ENCODE measurements at places on chromosomes 11 and 22.

DNA sequence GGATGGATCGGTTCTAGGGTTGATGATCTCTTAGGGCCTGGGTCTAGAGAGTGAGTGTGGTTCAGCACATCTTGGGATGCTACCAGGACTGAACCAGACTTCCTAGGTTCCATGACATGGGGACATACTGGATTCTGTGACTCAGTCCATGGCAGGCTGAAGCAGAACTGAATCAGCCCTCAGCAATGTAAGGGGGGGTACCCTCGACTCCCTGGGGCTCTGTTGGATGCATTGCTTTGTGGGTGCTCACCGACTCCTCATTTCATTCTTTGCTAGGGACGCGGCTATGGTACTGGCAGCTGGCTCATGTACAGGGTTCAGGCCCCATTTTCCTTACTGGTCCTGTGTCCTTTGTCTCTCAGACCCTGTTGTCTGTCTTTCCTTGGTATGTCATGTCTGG lies 733 bp upstream of the GRAMD1B start:
- no peak for DNase-seq

- no peak for DNase-seq
Observed at GRCh38 chr11:106879029-106879428, 139.2 kb downstream of the GUCY1A2 start.

DNA sequence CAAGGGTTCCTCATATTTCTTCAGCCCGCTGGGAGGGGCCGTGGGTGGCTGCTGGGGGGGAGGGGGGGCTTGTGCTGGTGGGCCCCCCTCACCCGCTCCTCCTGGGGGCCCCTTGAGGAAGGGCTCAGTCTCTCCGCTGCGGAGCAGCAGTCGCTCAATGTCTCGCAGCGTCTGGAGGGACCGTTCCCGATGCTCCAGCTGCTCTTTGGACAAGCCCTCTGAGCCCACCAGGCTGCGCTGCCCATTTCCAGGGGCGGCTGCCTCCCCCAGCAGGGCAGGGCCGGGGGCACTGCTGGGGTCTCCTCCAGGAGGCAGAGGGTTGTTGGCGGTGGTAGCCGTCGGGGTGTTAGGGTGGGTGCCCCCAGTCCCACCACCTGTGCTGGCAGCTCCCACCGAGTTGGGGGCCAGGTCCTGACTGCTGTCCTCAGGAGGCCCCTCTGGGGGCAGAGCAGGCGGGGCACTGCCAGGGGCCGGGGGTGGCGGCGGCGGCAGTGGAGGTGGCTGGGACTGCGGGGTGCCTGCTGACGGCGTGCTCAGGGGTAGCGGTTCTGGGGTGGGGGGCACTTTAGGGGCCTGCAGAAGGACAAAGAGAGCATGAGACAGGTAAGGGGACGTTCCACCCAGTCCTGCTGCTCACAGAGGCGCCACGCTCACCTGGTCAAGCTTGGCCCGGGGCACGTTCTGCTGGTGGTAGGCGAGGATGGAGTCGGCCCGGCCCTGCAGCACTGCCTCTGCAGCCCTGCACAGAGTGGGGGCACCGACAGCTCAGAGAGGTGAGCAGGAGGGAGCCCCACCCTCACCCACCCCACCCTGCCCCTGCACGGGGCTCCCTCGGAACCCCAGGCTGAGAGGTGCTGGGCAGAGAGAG lies 18.9 kb downstream of the CXCR5 start:
- no peak for DNase-seq

DNA sequence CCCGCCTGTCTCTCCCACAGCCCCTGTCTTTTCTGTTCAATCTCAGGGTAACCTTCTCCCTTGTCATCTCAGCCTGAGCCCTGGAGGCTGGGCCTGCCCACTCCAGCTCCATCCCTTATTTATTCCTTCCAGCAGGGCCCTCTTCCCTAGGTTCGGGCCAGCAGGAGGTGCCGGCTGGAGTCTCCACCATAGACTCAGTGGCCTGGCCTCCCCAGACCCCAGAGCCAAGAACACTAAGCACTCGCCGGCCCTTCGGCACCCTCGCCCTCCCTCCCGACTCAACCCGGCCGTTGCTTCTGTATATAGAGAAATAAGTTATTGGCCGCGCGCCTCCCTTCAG lies 1.4 kb upstream of the RAB1B start:
- no peak for DNase-seq

DNA sequence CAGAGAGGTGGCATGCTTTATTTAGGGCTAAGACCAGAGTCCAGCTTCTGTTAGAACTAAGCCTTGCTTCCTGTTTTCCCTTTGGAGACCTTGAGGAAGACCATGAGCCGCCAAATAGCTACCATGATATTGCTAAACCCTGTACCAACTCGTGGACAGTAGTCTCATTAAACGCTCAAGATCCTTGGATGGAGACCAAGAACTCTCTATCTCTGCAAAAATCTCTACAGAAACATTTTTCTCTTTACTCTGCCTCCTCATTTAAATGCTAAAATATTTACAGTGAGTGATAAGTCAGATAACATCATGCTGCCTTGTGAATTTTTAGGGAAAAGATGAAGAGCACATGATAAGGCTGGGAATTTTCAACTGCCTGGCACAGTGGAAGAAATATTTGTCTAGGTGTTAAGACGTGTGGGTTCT lies 197.8 kb downstream of the MAML2 start:
- DNase-seq = peak; percentile 23

DNA sequence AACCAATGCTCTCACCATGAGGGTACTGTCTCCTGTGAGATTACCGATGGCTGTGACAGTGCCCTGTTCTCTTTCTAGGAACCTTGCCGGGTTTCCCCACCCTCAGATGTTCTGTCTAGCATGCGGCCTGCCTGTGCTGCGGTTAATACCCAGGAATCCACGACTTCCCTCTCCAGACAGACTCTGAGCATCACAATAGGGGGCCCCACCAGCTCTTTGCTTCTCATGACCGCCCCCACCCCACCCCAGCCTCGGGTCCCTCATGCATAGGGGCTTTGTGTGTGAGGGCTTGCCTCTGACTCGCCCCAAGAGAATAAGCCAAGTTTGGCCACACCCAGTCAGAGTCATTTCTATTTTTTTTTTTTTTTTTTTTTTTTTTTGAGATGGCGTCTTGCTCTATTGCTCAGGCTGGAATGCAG lies 10.3 kb downstream of the PARVG start:
- no peak for DNase-seq

DNA sequence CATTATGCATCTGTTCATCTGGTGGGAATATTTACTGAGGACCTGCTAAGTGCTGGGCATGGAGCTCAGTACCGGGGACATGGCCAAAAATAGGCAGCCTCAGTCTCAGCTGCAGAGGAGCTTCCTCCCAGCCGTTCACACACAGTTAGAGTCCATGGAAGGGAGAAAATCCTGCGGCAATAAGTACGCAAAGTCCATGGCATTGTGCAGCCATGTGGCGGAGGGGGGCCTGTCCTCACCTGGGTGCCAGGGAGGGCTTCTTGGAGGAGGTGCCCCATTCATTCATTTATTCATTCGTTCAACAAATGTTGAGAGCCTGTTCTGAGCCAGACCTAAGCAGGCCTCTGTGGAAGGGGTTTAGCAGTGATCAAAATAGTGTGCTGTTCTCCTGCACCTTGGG lies 59.3 kb upstream of the ANO1 start:
- no peak for DNase-seq

DNA sequence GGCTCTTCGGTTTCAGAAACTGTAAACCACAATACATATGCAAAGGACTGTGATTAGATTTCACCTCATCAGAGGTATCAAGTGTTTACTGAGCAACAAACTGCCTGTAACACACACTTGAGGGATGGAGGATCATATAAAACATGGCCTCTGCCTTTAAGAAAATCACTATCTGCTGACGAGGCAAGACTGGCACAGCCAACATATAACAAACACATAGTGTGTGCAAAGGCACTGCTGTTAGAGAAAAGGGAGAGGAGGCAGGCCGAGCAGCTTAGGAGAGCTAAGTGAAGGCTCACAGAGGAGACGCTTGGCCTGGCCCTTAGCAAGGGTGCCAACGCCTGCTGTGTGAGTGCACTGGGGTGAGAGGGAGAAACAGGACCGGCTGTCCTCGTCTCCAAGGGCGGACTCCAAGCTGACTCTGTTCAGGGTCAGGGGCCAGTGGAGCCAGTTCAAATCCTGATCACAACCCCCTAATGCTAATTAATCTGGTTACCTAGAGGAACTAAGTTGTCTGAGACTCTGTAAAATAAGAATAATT lies 48.2 kb downstream of the LRFN4 start:
- DNase-seq = no peak

- DNase-seq = no peak
Observed at GRCh38 chr11:65611758-65612603, 2.0 kb downstream of the MAP3K11 start.

DNA sequence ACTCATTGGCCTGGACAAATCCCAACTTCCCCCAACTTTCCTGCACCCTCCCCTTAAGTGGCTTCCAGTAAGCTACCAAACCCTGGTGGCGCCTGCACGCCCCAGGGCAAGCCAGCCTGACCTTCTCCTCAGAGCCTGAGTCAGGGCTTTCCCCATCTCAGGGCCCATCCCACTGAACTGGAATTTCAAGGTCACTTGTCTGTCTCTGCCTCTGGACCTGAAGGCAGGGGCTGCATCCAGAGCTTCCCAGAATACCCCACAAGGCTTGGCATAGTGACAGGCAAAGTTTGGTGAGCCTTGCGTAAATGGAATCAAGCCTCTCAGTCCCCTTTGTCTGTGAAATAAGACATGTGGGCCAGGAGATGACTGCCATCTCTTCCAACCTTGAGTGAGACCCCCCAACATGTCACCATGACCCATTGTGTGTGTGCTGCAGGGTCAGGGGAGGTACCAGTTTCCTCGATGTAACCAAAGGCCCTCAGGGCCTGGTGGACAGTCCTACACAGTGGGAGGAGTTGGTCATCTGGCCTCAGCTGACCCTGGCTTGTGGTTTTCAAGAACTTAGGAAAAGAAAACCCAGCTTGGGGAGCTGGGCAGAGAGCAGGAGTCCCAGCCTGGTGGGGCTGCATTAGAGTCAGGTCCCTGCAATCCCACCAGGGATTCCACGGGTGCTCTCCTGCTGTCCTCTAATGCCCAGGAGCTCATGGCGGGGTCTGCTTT lies 8.9 kb downstream of the ALX4 start:
- peak; percentile 31 for DNase-seq

GRCh38 chr22:41800348-41801146 lies at the start of gene CCDC134:
Gene CCDC134, plus strand, starts transcription at chr22:41800679. Its CDS starts 8,212 bp downstream, at chr22:41808891.
- peak; percentile 32 for DNase-seq

DNA sequence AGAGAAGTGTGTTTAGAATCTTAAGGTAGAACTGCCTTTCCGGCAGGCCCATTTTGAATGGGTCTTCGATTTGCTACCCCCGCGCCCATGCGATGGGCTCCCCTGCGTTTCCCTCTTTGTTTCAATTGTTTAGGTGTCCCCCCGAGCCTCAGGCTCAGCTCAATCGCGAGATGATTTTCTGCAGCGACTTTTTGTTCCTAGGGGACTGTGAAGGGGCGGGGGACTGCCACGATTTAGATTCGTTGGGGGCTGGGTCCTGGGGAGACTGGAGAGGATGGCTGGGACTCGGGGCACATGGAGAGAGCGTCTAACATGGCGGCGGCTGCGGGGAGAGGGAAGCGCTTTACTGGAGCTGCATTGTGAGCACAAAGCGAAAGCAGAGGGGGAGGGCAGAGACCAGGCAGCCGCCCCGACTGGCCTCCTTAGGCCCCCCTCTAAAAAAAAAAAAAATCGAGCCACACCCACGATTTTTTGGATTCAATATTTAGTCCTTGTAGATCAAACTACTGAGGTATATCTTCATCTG lies 1.7 kb downstream of the CAPRIN1 start:
- no peak for DNase-seq

DNA sequence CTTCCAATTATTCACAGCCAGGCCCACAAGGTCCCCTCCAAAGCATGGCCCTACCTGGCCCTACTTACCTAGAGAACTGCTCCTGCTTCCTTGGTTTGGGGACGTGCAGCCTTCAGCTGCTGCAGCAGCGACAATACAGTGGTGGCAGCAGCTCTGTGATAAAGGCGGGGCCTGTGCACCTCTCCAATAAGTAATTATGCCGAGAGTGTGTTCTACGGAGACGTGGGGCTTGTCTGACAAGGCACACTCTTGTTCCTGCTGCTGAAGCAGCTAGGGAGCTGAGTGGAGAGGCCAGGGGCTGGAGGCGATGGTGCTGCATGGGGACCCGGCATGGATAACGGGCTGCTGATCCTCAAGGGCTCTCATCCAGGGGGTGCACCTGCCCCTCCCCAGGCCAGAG lies 98.0 kb upstream of the THY1 start:
- no peak for DNase-seq

- no peak for DNase-seq
Observed at GRCh38 chr11:6841694-6842093, 3.8 kb upstream of the OR10A5 start.

- DNase-seq = peak; percentile 22
Observed at GRCh38 chr22:31139866-31140716, at the start of gene PLA2G3. Gene PLA2G3, minus strand, starts transcription at chr22:31140508. Its CDS starts 154 bp downstream, at chr22:31140354.

- no peak for DNase-seq
Observed at GRCh38 chr11:12540075-12540680, 134.0 kb upstream of the TEAD1 start.

- no peak for DNase-seq
Observed at GRCh38 chr11:80505771-80506170, 1064.9 kb upstream of the TENM4 start.

- DNase-seq = no peak
Observed at GRCh38 chr22:30927806-30928205, 40.8 kb downstream of the MORC2 start.

- peak; percentile 1 for DNase-seq
Observed at GRCh38 chr22:31436132-31436531, 36.7 kb downstream of the DRG1 start.

GRCh38 chr22:48154943-48155240 lies 1392.4 kb downstream of the TBC1D22A start:
- no peak for DNase-seq

GRCh38 chr11:133509924-133510697 lies 22.2 kb downstream of the OPCML start:
- no peak for DNase-seq

- no peak for DNase-seq
Observed at GRCh38 chr11:103109818-103110388, 677 bp downstream of the DYNC2H1 start.

GRCh38 chr11:69660001-69660500 lies 15.1 kb downstream of the LTO1 start:
- no peak for DNase-seq

GRCh38 chr11:100512475-100512874 lies 174.6 kb upstream of the ARHGAP42 start:
- no peak for DNase-seq

- DNase-seq = no peak
Observed at GRCh38 chr11:34284156-34284555, 73.7 kb downstream of the ABTB2 start.

- no peak for DNase-seq
Observed at GRCh38 chr11:57604296-57605027, 7.0 kb downstream of the SERPING1 start.

- DNase-seq = no peak
Observed at GRCh38 chr22:48476577-48476976, 1351.1 kb downstream of the BRD1 start.

GRCh38 chr11:32658639-32659406 lies 75.2 kb downstream of the EIF3M start:
- no peak for DNase-seq

- DNase-seq = no peak
Observed at GRCh38 chr11:83033371-83033770, 38.3 kb downstream of the RAB30 start.

DNA sequence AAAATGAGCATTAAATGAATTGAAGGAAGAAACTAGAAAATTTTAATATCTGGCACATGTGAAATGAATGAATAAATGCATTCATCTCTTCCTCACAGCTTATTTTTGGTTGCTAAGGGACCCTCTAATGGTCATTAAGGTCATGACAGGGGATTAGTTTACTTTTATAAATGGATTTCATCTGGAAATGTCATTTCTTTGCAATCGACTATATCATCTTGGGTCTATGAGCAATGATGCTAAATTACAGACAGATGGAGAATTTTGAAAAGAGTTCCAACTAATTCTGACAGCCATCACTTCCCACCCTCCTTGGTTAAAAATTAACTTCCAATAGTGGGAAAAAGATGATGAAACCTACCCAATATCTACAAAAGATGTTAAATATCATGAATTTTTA lies 98.0 kb downstream of the KIF18A start:
- DNase-seq = no peak
